Adrenal gland (tissue), 19 donors: ENCODE measurements at places on chromosomes 3 and 15.

DNA sequence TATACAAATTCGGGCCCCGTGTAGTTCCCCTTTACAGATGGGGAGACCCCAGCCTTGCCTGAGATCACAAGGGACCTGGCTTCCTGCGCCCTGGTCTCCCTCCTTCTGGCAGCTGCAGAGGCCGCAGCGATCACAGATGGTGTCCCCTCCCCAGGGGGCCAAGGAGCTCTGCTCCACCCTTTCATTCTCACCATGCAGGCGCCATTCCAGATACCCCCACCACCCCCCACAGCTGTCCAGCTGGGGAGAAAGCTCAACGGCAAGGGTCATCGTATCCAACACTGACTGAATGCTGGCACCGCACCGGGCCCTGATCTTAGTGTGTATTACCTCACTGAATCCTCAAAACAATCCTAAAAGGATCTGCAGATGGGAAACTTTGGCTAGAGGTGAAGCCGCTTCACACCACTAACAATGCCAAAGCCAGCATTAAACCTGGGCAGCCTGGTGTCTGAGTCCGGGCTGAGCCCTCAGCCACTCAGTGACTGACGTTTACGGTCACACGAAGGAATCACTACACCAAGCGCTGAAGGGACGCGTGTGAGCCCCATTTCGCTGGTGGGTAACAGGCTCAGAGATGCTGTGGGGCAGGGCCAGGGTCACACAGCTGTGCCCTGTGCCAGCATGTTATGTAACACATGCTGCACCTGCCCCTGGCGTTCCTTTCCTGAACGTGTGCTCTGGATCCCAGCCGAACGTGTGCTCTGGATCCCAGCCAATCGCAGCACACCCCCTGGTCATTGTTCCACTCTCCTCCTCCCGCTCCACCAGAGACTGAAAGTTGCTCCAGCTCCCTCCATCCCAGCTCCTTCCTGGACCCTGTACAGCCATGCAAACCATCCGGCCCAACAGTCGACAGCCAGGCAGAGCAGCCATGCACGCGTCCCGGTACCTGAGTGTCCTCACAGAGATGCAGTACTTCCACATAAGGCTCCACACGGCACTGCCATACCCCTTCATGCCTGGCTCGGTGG lies 51.8 kb downstream of the IQSEC1 start:
- DNase-seq = peak; percentile 58

DNA sequence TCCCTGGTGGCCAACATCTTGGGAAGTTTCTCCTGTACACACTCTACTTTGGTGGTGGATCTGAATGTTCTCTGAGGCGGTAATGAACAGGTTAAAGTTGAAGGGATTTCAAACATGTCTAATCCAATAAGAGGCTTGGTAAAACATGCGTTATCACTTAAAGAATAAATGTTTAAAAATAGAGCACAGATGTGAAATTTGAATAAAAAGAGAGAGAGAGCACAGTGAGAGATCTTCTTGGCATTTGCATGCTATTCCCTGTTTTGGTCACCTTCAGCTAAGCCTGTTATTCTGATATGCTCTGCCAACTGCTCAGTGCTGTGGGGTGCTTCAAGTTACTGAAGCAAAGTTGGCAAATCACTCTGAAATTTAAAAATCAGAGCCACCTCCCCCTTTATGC lies 237.7 kb upstream of the WNT5A start:
- no peak for DNase-seq

DNA sequence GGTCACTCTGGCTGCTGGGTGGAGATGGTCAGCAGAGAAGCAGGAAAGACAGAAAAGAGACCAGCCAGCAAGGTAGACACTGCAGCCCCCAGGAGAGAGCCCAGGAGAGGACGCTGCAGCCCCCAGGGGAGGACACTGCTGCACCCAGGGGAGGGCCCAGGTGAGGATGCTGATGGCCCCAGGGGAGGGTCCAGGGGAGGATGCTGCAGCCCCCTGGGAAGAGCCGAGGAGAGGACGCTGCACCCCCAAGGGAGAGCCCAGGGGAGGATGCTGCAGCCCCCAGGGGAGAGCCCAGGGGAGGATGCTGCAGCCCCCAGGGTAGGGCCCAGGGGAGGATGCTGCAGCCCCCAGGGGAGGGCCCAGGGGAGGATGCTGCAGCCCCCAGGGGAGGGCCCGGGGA lies 196.7 kb upstream of the NSMCE3 start:
- DNase-seq = no peak

- DNase-seq = no peak
These were observed 285.0 kb upstream of the ADAMTS9 start for GRCh38 chr3:64972793-64973192.

DNA sequence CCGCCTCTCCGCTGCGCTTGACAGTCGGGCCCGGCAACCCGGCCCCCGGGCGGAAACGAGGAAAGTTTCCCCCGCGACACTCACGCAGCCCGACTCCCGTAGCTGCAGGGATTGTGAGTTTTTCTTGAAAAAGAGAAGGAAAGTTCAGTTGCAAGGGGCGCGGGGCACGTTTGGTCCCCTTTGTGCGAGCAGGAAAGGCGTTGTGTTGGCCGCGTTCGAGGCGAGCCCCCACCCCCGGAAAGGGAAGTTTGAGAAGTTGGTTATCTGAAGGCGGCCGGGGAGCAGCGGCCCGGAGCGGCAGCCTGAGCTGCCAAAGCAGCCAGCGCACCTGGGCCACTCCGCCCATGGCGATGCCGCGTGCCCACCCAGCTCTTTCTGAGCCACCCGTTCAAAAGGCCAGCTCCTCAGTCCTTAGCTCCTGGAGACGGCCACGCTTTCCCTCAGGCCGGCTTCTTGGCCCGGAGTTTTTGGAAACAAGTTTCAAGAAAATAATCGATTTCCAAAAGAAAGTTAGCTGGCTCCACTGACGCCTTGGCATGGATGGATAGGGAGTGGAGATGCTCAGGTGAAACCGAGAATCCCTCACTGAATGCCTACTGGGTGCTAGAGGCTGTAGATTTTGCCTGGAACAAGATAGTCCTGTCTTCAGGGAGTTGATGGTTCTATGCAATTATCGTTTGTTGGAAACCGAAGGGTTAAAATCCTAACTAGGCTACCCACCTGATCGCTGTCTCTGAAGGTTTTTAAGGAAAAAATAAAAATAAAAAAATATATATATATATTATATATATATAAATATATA lies 832 bp downstream of the TGFBR2 start:
- DNase-seq = peak; percentile 66

- DNase-seq = no peak
These were observed 858.4 kb upstream of the ARPP21 start for GRCh38 chr3:34780973-34781372.

DNA sequence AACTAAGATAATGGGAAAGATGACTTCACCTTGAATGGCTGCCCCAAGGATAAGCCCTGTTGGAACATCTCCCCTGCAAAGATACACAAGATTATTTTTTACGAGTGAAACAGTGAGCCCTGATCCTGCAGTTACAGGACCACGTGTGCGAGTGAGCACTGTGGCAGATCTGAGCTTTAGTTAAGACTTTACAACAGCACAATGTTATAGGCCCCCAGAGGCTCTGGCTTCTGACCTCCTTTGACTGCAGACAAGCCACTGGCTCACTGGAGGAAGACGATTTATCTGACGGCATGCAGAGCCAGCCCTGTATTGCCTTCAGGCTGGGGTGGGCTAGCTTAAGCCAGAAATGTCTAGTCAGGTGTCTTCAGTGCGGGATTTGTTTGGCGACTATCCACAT lies 174.4 kb downstream of the ARRDC4 start:
- no peak for DNase-seq

- no peak for DNase-seq
These were observed 6.9 kb downstream of the CORO2B start for GRCh38 chr15:68585574-68586273.

- peak; percentile 67 for DNase-seq
These were observed 165.0 kb downstream of the ABHD5 start for GRCh38 chr3:43855674-43856299.

DNA sequence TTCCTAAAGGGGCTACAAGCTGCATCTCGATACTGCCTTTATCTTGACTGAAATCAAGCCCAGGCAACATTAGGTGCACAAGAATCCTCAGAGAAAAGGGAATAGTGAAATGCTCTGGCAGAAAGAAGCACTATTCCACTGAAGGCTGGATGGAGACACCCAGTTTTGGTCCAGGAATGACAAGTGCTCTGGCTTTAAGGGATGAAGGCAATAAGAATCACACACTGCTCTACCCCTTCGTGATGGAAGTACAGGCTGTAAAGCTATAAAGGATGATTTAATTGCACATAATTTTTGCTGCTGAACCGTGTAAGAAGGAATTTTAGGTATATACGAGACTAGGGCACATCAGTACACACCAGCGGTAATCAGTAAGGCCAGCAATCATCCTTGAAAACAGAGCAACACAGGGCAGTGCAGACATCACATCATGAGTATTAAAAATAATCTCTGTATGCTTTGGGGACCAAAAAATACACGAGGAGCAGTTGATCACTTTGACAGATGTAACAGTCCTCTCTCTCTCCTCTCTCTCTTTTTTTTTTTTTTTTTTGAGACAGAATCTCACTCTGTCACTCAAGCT lies 414.6 kb upstream of the TBL1XR1 start:
- DNase-seq = no peak

DNA sequence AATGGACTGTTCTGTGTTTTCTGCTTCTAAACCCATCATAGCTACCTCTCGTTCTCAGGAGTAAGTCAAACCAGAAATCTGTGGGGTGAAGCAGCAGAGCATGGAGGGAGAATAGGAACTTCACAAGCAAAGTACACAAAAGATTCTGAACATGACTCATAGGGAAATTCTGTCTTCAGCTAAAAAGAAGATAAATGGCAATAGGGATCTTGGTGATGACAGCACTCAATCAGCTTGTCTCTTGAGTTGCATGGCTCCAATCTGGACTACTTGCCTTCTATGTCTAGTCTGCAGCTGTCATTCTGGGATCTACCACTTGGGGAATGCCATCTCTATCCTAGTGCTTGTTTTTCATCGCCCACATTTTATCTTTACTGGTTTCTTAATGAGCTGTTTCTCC lies 13.5 kb upstream of the GRAMD1C start:
- DNase-seq = no peak

DNA sequence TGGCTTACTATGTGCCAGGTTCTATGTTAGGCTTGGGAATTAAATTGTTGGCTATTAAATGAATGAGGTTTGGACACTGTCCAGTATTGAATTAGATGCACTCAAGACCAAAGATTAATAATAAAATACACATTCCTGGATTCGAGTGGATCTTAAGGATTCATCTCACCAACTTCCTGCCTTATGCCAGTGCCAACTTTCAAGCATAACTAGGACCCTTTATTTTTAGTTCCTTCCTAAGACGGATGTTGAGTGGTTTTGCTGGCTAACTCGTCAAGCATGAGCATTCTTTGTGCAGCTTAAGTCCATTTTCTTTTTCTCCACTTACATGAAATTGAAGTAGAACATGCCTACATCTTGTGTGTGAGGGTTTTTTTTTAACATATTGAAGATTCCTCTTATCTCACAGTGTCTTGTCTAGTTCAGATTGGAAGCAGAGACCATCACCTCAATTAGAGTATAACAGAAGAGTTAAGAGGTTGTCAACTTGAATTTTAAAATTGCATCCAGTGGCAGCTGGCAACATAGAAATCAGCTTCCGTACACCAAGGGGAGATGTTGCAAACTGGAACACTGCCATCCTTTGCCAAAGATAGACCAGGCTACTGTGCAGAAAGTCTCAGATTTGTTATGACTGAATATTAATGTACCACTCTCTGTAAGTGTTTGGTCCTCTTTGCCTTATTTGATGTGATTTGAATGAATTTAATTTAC lies 106.3 kb upstream of the BFSP2 start:
- DNase-seq = no peak

DNA sequence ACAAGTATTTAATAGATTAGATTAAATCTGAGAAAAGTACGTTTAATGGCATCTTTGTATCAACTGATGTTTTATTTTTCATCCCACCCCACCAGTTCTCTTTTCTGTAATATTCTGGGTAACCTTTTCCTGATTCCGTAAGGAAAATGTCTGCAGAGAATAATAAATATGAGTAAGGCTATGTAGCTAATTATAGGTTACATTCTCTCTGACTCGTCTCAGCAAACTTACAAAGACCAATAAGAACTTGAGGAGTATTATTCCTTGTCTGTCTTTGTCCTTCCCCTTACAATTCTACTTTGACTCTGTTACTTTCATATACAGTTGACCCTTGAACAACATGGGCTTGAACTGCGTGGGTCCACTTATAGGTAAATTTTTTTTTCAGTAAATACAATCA lies 12.1 kb downstream of the SNAP23 start:
- DNase-seq = no peak

GRCh38 chr3:126358038-126358815 lies 1.0 kb upstream of the KLF15 start:
- DNase-seq = no peak

DNA sequence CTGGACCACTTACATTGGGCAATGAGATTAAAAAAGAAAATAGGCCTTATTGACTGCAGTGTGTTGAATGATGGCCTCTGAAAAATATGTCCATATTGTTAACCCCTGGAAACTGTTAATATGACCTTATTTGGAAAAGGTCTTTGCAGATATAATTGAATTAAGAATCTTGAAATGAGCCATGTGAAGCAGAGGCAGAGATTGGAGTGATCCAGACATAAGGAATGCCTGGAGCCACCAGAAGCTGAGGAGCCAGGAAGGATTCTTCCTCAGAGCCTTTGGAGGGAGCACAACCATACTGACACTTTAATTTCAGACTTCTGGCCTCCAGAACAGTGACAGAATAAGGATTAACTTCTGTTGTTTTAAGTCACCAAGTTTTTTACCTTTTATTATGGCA lies 510.4 kb upstream of the AGTR1 start:
- DNase-seq = no peak

- DNase-seq = peak; percentile 54
These were observed at the start of gene PLCL2 for GRCh38 chr3:16884748-16885592. Gene PLCL2 (plus strand): TSS chr3:16884955. CDS start chr3:16885040, 85 bp downstream.
